ENCODE measurements at places on chromosomes 13 and 19. TPM values are rescaled to one million over a fixed set of nuclear protein-coding genes. Genes with fewer than 3 reads are reported as not detected.

Gene AP2S1
- total RNA-seq = 64.3 TPM

Gene ZNF534
- not detected for total RNA-seq

Gene GPR108
- total RNA-seq = 130 TPM

GRCh38 chr19:7242601-7243258 is 51.5 kb downstream of the INSR start:
- H3K4me1 ChIP-seq = no peaks in the 10 kb centered on the region
- H3K27me3 ChIP-seq = no peaks in the 10 kb centered on the region
- DNase-seq = no peak
- H3K36me3 ChIP-seq = no peaks in the 10 kb centered on the region
- no peak overlapping the region for H3K4me3 ChIP-seq
- no peak overlapping the region for H3K27ac ChIP-seq

- peaks cover 6% of the 10 kb centered on the region for H3K36me3 ChIP-seq
- no peak overlapping the region for H3K4me3 ChIP-seq
- H3K27me3 ChIP-seq = no peaks in the 10 kb centered on the region
These were observed 47.7 kb downstream of the FNDC3A start for GRCh38 chr13:49023431-49023830.

DNA sequence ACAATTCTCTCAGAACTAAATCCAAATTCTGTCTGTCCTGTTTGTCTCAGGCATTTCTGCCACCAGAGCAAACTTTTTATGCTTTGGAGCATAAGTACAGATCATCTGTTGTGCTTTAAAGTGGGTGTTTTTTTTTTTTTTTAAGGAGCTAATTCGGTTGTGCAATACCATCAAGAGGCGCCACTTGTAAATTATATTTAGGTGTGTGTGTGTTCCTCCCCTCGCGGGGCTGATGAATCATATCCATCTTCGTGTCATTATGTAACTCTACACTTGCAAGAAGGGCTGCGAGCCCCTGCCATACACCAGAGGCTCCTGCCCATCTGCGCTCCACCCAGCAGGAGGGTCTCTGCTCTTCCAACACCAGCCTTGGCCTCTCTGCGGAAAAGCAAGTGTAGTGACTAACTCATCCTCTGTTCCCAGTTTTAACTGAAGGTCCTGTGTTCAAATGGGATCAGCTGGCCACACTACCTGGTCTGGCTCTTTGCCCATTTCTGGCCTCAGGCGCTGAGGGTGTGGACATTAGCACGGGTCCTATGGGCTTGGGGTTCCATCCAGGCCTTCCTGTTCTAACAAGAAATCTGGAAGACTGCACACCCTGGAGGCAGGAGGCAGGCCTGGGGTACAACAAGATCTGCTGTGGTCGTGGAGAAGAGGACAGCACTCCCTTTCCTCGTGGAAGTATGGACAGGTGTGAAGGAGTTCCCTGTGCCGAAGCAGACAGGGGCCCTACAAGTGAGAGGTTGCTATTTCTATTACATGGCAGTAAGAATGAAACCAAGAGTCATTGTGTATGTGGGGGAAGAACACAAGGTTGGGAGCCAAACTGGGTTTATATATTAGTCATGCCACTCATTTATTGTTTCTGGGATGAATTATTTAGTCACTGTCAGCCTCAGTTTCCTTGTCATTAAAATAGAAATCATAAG is 96.1 kb upstream of the MBNL2 start:
- peaks cover 35% of the 10 kb centered on the region for H3K4me1 ChIP-seq
- H3K36me3 ChIP-seq = peaks cover 2% of the 10 kb centered on the region
- DNase-seq = peak; percentile 37
- H3K27me3 ChIP-seq = peaks cover 49% of the 10 kb centered on the region
- H3K4me3 ChIP-seq = peak overlapping the region; percentile 44

- no peaks in the 10 kb centered on the region for H3K27me3 ChIP-seq
- H3K36me3 ChIP-seq = no peaks in the 10 kb centered on the region
- DNase-seq = peak; percentile 3
- no peak overlapping the region for H3K27ac ChIP-seq
- no peaks in the 10 kb centered on the region for H3K4me1 ChIP-seq
These were observed 42.4 kb downstream of the ADGRE3 start for GRCh38 chr19:14632286-14632685.

GRCh38 chr19:1261538-1261797 is 7.7 kb upstream of the CIRBP start:
- H3K4me1 ChIP-seq = peaks cover 59% of the 10 kb centered on the region
- H3K27ac ChIP-seq = peak overlapping the region; percentile 90
- peaks cover 6% of the 10 kb centered on the region for H3K36me3 ChIP-seq
- no peak for DNase-seq

GRCh38 chr13:67736646-67737420 is 506.7 kb upstream of the PCDH9 start:
- no peaks in the 10 kb centered on the region for H3K36me3 ChIP-seq
- DNase-seq = no peak
- H3K27me3 ChIP-seq = no peaks in the 10 kb centered on the region
- no peaks in the 10 kb centered on the region for H3K4me1 ChIP-seq
- H3K27ac ChIP-seq = no peak overlapping the region
- H3K4me3 ChIP-seq = no peak overlapping the region

DNA sequence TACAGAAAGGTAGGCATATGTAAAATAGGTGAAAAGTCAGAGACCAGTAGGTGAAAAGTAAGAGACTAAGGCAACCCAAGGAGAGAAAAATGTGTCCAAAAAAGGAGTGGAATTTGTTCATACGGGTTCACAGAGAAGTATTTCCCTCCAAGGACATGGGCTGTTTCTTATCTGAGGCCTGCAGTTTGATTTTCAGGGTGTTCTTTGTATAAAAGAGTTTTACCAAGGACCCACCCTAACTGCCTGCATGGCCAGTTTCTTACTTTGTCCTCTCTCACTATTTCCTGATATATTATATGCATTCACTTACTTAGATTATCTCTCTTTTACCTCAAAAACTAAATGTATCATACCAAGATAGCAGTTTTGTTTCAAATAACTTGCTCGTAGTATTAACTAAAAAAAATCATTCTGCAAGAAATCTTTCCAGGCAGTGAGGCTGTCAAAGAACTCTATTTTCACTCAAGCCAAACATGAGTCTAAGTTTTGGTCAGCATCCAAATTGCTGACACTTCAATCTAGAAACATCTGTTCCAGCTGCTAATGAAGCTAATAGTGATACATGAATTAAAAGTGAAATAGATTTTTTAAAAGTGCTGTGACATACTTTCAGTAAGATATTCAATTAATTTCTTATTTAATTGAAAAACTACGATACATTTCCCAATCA is 141.4 kb upstream of the SGCG start:
- no peak for DNase-seq
- no peak overlapping the region for H3K27ac ChIP-seq
- H3K27me3 ChIP-seq = peaks cover 7% of the 10 kb centered on the region
- no peak overlapping the region for H3K4me3 ChIP-seq
- H3K36me3 ChIP-seq = no peaks in the 10 kb centered on the region

GRCh38 chr13:73230716-73231115 is 171.9 kb downstream of the KLF5 start:
- DNase-seq = peak; percentile 12
- no peaks in the 10 kb centered on the region for H3K36me3 ChIP-seq
- peaks cover 15% of the 10 kb centered on the region for H3K27me3 ChIP-seq

DNA sequence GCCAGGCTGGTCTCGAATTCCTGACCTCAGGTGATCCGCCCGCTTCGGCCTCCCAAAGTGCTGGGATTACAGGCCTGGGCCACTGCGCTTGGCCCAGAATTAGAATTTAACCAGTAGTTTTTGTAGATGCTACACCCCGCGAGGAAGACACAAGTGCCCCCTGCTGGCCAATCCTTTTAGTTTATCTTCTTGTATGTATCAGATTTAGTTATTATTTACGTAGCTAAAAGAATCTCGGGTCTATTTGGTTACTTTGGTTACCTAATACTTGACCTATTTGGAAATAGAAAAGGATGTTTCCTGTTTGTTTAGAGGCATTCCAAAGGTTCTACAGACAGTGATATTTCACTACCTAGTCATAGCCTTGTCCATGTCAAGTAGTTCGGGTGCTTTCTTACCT is 22.0 kb downstream of the MUC16 start:
- peak; percentile 31 for DNase-seq
- no peak overlapping the region for H3K4me3 ChIP-seq
- no peaks in the 10 kb centered on the region for H3K36me3 ChIP-seq
- H3K4me1 ChIP-seq = no peaks in the 10 kb centered on the region
- no peaks in the 10 kb centered on the region for H3K27me3 ChIP-seq
- no peak overlapping the region for H3K27ac ChIP-seq

DNA sequence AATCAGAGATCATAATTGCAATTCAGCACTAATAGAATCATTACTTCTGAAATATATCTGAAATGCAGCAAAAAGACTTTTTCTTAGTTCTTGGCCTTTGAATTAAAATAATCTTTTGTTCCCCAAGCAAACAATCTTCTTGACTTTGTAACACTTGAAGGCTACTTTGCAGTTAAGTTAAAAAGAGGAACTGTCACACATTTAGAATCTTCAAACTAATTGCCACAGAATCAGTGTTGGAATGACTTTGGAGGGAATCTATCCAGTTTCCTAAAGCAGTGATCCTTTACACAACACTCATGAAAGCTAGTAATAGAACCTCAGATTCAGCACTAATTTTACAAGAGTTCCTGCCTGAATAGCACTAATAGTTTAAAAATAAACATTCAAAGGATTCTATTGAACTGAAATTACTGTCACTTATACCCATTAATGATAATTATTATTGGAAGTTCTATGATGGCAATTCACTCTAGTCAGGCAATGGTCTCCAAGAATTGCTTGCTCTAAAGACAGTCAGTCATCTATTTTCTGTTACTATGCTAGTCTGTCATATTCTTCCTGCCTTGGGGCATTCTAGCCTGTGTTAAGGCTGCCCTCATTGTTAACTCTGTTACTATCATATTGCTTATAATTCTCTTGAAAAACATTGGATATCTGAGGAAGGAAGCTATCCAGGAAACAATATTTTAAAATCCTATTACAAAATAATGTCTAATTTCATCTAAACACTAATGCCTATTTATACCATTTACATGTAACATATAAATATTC is 362.4 kb downstream of the DIAPH3 start:
- H3K4me1 ChIP-seq = no peaks in the 10 kb centered on the region
- no peaks in the 10 kb centered on the region for H3K27me3 ChIP-seq
- no peak for DNase-seq

GRCh38 chr13:112750570-112750969 is 60.7 kb downstream of the ATP11A start:
- no peaks in the 10 kb centered on the region for H3K36me3 ChIP-seq
- H3K4me3 ChIP-seq = no peak overlapping the region
- H3K27me3 ChIP-seq = no peaks in the 10 kb centered on the region
- peaks cover 19% of the 10 kb centered on the region for H3K4me1 ChIP-seq

DNA sequence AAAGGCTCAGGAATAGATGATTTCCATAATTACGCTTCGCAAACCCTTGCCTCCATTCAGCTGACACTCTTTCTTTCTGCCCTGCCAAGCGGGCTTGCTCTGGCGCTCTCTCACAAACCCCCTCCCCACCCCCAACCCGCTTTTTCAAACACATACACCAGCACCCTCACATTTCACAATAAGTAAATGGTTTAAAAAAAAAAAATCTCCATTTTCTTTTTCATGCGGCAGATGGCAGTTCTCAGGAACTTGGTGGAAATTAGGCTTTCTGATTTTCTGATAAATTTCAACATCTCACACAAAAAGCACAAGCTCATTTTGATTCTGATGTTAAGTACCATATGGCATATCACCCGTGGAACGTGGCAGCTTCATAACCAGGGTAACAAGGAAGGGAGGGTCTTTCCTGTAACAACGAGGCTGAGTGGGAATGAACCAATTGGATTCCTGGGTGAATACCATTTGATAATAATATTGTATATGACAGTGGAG is 43.8 kb downstream of the C13orf42 start:
- H3K27me3 ChIP-seq = peaks cover 5% of the 10 kb centered on the region
- DNase-seq = no peak
- H3K4me1 ChIP-seq = peaks cover 5% of the 10 kb centered on the region
- H3K4me3 ChIP-seq = no peak overlapping the region
- H3K27ac ChIP-seq = no peak overlapping the region

GRCh38 chr19:47110521-47111005 is 3.0 kb downstream of the ZC3H4 start:
- peak; percentile 60 for DNase-seq
- H3K27ac ChIP-seq = peak overlapping the region; percentile 94
- H3K4me1 ChIP-seq = peaks cover 64% of the 10 kb centered on the region
- peaks cover 25% of the 10 kb centered on the region for H3K36me3 ChIP-seq

- H3K4me3 ChIP-seq = no peak overlapping the region
- peaks cover 4% of the 10 kb centered on the region for H3K36me3 ChIP-seq
- H3K4me1 ChIP-seq = peaks cover 26% of the 10 kb centered on the region
- H3K27me3 ChIP-seq = no peaks in the 10 kb centered on the region
- peak overlapping the region; percentile 50 for H3K27ac ChIP-seq
- DNase-seq = no peak
These were observed 33.1 kb downstream of the BICRA start for GRCh38 chr19:47641891-47642485.

- no peak overlapping the region for H3K4me3 ChIP-seq
- DNase-seq = no peak
- H3K27ac ChIP-seq = peak overlapping the region; percentile 31
- peaks cover 7% of the 10 kb centered on the region for H3K27me3 ChIP-seq
- peaks cover 5% of the 10 kb centered on the region for H3K36me3 ChIP-seq
These were observed 262.8 kb upstream of the RFC3 start for GRCh38 chr13:33554919-33555791.

DNA sequence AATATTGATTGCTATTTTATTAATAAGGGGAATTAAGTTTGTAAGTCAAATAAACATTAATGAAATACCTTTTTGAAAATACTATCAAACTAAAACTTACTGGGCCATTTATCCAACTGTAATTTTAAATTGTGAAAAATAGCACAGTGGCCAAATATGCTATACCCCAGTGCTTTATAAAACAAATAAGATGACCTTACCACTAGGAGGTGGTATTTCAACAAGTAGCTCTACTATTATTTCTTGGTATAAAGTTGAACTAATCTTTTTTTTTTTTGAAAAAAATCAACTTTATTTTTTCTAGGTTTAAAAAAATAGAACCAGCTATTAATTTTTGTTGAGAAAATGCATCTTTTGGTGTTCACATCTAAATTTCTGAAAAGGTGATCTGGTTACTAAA is 14.7 kb downstream of the LACC1 start:
- no peaks in the 10 kb centered on the region for H3K4me1 ChIP-seq
- H3K27ac ChIP-seq = no peak overlapping the region
- DNase-seq = no peak

DNA sequence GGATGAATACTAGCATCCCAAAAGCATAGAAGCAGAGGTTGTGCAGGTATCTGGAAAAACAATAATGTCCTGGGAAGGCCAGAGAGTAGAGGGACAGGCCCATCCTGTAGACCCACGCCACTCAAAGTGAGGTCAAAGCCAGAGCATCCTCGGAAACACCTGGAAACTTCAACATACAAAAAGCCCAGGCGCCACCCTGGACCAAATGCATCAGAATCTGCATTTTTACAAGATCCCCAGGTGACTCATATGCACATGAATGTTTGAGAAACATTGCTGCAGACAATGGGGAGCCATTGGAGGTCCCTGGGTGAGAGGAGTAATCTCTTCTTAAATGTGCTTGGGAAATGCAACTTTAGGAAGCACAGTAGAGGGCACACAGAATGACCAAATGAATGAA is 684.1 kb downstream of the DIAPH3 start:
- no peaks in the 10 kb centered on the region for H3K4me1 ChIP-seq
- no peaks in the 10 kb centered on the region for H3K36me3 ChIP-seq
- DNase-seq = no peak
- H3K27ac ChIP-seq = no peak overlapping the region

GRCh38 chr13:40961826-40962225 is 57.3 kb downstream of the ELF1 start:
- H3K36me3 ChIP-seq = peaks cover 28% of the 10 kb centered on the region
- H3K4me3 ChIP-seq = peak overlapping the region; percentile 11
- DNase-seq = no peak
- H3K27ac ChIP-seq = peak overlapping the region; percentile 34

All from activated T-cell treated with anti-CD3 and anti-CD28 coated beads, Interleukin-2, amount 50 U/mL, for 72 hours (primary cell).